ENCODE measurements at places on chromosomes 16 and 17. TPM values are rescaled to one million over a fixed set of nuclear protein-coding genes. Genes with fewer than 3 reads are reported as not detected.

MAPT gene
- total RNA-seq, result 4.2 TPM

EXOC3L1 gene
- total RNA-seq, result 4.9 TPM

SAMD14 gene
- 4.5 TPM for total RNA-seq

SCNN1G gene
- total RNA-seq, result 0.78 TPM

LRRC75A gene
- total RNA-seq, result 22.9 TPM

SYNGR3 gene
- total RNA-seq, result 53.5 TPM

PLEKHM1 gene
- total RNA-seq, result 15.8 TPM

- no peak overlapping the region for H3K4me3 ChIP-seq
- no peaks in the 10 kb centered on the region for H3K36me3 ChIP-seq
Observed at GRCh38 chr16:26727848-26728247, 338.9 kb upstream of the C16orf82 start.

DNA sequence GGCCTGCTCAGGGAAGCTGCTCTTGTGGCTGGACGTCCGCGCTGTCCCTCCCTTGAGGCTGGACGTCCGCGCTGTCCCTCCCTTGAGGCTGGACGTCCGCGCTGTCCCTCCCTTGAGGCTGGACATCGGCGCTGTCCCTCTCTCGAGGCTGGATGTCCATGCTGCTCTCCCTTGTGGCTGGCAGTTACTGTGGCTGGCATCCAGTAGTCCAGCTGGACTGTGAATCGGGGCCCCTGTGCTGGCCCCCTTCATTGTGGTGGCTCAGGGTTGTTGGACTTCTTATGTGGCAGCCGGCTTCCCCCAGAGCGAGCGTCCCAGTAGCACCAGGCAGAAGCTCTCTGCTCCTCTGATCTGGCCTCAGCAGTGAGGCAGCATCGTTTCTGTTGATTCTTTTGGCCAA, 141.5 kb downstream of the IRF8 start:
- no peak overlapping the region for H3K27ac ChIP-seq
- no peaks in the 10 kb centered on the region for H3K36me3 ChIP-seq
- H3K4me3 ChIP-seq, result no peak overlapping the region
- H3K4me1 ChIP-seq, result no peaks in the 10 kb centered on the region
- DNase-seq, result no peak

DNA sequence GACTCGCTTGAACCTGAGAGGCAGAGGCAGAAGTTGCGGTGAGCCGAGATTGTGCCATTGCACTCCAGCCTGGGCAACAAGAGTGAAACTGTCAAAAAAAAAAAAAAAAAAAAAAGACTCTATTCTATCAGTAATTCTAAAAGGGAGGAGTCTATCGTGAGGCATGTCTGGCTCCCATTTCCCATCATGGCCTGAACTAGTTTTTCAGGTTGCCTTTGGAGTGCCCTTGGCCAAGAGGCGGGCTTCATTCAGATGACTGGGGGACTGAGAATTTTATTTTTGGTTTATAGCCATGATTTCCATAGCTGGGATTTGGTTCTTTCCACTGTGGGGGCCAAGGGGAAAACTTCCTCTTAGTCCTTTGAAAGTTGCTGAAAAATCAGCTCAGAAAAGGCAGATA, 3.5 kb upstream of the SNX29 start:
- no peaks in the 10 kb centered on the region for H3K36me3 ChIP-seq
- peaks cover 22% of the 10 kb centered on the region for H3K4me1 ChIP-seq
- H3K27me3 ChIP-seq, result no peaks in the 10 kb centered on the region
- H3K4me3 ChIP-seq, result no peak overlapping the region
- no peak overlapping the region for H3K27ac ChIP-seq

DNA sequence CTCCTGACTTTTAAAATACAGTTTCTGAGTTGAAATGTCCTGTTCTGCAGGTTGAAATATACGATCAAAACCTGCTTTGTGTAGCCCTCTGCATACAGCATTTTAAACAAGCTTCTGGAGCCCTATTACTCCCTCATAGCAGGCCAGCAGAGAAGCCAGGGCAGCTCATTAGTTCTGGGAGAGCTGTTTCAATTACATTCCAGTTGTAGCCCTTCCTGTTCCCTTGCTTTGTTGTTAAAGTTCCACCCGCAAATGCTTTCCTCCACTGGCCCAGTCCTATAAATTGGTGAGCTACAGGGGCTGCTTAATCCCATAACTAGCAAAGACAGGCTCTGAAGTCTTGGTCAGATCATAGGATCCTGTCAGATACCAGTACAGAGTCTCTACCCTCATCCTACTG, 162.5 kb downstream of the SLC39A11 start:
- H3K4me3 ChIP-seq, result no peak overlapping the region
- H3K27me3 ChIP-seq, result no peaks in the 10 kb centered on the region
- H3K4me1 ChIP-seq, result peaks cover 4% of the 10 kb centered on the region
- no peaks in the 10 kb centered on the region for H3K36me3 ChIP-seq

GRCh38 chr16:90057738-90058173, 19.4 kb downstream of the PRDM7 start:
- H3K4me3 ChIP-seq, result no peak overlapping the region
- DNase-seq, result no peak
- peaks cover 20% of the 10 kb centered on the region for H3K36me3 ChIP-seq

DNA sequence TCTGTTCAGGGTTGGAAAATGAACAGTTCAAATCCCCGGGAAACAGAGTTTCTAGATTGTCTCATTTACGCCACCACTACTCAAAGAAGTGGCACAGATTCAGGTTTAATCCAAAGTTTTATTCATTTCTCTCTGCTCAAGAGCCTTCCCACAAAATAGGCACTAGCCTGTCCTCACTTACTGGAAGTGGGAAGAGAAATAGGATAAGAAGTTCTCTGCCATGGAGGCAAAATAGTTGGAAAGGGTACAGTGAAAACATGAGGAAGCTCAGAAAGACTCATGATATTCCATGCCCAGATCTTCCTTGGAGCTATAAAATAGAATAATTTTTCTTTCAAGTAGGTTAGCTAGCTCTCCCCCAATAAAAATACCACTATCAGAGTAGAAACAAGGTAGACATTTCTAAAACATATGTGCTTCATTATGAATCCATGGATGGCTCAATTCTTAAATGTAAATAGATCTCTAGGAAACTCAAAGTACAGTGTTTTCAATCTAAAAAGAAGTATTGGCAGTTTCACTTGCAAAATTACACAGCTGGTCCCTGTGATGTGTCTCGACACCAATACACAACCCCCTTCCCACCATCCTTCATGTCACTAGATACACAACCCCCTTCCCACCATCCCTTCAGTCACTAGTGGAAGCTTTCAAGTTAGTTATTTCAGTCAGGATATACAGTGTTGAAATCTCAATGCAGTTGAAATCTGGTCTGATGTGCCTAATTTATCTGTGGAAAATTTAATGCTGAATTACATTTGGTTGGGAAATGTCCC, 125.8 kb downstream of the TRIM37 start:
- no peak for DNase-seq
- no peaks in the 10 kb centered on the region for H3K27me3 ChIP-seq
- H3K4me3 ChIP-seq, result no peak overlapping the region
- peaks cover 9% of the 10 kb centered on the region for H3K4me1 ChIP-seq
- no peaks in the 10 kb centered on the region for H3K36me3 ChIP-seq

GRCh38 chr17:38563362-38564253, 42.1 kb downstream of the SRCIN1 start:
- peaks cover 95% of the 10 kb centered on the region for H3K27me3 ChIP-seq
- no peak overlapping the region for H3K27ac ChIP-seq
- DNase-seq, result peak; percentile 79

- H3K27me3 ChIP-seq, result no peaks in the 10 kb centered on the region
- peaks cover 45% of the 10 kb centered on the region for H3K4me1 ChIP-seq
- no peak overlapping the region for H3K4me3 ChIP-seq
- no peak overlapping the region for H3K27ac ChIP-seq
- DNase-seq, result no peak
Observed at GRCh38 chr17:29061036-29061435, 18.1 kb downstream of the PIPOX start.

GRCh38 chr16:89035669-89036570, 57.7 kb upstream of the ACSF3 start:
- no peak overlapping the region for H3K4me3 ChIP-seq
- DNase-seq, result no peak
- H3K27ac ChIP-seq, result no peak overlapping the region
- peaks cover 4% of the 10 kb centered on the region for H3K27me3 ChIP-seq

GRCh38 chr16:2243031-2243528, 6.8 kb downstream of the DNASE1L2 start:
- no peak overlapping the region for H3K27ac ChIP-seq
- no peaks in the 10 kb centered on the region for H3K4me1 ChIP-seq
- DNase-seq, result peak; percentile 56
- peaks cover 33% of the 10 kb centered on the region for H3K36me3 ChIP-seq
- H3K4me3 ChIP-seq, result no peak overlapping the region

GRCh38 chr17:34341916-34342315, 14.4 kb upstream of the CCL13 start:
- H3K4me3 ChIP-seq, result no peak overlapping the region
- DNase-seq, result no peak
- no peaks in the 10 kb centered on the region for H3K4me1 ChIP-seq
- no peaks in the 10 kb centered on the region for H3K36me3 ChIP-seq

DNA sequence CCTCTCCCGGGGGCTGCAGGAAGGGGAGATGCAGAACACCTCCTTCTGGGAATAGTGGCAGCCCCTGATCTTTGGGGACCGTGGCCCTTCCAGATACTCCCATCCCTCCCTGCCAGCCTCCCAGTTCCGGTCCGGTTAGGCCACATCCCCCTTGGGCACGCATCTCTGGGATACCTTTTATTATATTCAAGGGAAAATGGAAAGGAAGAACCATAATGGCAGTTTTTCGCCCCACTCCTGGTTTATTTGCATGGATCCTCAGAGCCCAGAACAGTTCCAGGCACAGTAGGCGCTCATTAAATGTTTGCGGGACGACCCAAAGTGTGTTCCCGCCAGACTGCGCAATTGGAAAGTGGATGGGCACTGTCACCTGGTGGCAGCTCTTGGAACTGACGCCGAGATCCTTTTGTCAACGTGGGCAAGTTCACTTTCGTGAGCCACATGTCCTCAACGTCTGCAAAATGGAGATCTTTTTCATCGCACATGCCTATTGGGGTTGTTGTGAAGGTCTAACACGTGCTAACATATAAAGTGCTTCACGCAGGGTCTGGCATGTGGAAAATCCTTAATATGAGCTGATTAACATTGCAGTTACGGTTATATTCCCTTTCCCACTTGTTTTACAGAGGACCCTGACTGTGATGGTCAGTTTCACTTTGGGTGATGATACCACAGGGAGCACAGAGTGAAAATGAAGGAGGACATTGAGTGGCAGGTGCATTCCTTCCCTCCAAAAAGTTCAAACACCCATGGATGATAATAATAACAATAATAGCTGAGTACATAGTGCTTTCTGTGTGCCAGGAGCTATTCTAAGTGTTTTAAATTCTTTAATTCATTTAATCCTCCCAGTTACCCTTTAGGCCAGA, 1.7 kb upstream of the GPRC5B start:
- H3K27ac ChIP-seq, result no peak overlapping the region
- H3K36me3 ChIP-seq, result peaks cover 4% of the 10 kb centered on the region
- peak overlapping the region; percentile 74 for H3K4me3 ChIP-seq
- peak; percentile 87 for DNase-seq
- H3K4me1 ChIP-seq, result peaks cover 31% of the 10 kb centered on the region
- peaks cover 19% of the 10 kb centered on the region for H3K27me3 ChIP-seq

DNA sequence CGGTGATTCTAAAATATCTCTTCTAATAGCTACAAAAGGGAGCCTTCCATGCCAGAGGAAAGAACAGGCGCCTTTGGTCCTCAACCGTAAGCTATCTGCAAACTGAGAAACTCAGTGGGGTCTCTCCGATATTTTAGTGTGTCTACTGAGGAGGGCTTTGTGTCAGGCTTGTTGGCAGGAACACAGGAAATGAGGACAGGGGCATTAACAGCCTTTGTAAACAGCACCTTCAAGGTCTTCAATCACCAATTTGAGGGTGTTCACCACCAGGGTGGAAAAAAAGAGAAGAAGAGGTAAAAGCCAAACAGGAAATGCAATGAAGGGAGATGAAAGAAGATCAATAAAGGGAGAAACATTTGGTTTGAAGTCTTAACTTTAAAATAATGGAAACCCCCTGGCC, 580.1 kb upstream of the SALL1 start:
- peaks cover 2% of the 10 kb centered on the region for H3K36me3 ChIP-seq
- H3K27me3 ChIP-seq, result no peaks in the 10 kb centered on the region
- peak overlapping the region; percentile 35 for H3K27ac ChIP-seq
- DNase-seq, result no peak
- peaks cover 36% of the 10 kb centered on the region for H3K4me1 ChIP-seq

- peaks cover 22% of the 10 kb centered on the region for H3K27me3 ChIP-seq
- DNase-seq, result no peak
- no peaks in the 10 kb centered on the region for H3K4me1 ChIP-seq
- H3K36me3 ChIP-seq, result no peaks in the 10 kb centered on the region
- no peak overlapping the region for H3K27ac ChIP-seq
- no peak overlapping the region for H3K4me3 ChIP-seq
Observed at GRCh38 chr17:34321964-34322363, 2.7 kb downstream of the CCL8 start.

Data from WTC11 (cell line).